ENCODE measurements at places on chromosomes 12 and 14.

DNA sequence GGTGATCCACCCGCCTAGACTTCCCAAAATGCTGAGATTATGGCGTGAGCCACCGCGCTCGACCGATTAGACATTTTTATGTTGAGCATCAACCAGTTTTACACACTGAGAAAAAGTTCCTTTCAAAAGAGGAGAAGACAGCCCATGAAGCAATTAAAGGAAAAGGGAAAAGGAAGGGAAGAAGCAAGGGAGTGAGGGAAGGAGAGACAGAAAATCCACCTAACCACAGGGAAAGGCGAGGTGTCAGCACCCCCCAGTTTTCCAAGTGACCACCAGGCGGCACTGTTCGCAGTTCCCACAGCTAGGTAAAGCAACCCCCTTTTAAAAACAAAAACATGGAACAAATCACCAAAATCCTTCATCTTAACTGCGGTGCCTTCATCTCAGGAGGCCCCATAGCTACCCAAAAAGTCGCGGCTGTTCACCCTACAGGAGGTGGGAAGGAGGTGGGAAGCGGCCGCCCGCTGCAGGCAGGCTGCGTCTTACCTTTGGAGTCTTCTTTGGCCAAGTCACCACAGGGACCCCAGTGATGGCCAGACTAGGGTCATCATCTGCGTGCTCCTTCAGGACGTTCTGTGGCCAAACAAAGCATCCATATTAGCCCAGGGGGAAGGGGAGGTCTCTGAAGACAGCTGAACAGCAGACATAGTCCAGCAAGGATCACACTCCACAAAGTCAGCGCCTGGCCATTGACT lies 86.6 kb downstream of the KDM2B start:
- no peaks in the 10 kb centered on the region for H3K27me3 ChIP-seq
- H3K4me3 ChIP-seq = peak overlapping the region; percentile 43
- H3K27ac ChIP-seq = peak overlapping the region; percentile 37
- DNase-seq = peak; percentile 40
- H3K36me3 ChIP-seq = no peaks in the 10 kb centered on the region

GRCh38 chr12:13178568-13179210 lies 17.8 kb upstream of the EMP1 start:
- no peak for DNase-seq
- peak overlapping the region; percentile 62 for H3K27ac ChIP-seq
- peaks cover 2% of the 10 kb centered on the region for H3K36me3 ChIP-seq
- H3K27me3 ChIP-seq = peaks cover 30% of the 10 kb centered on the region

DNA sequence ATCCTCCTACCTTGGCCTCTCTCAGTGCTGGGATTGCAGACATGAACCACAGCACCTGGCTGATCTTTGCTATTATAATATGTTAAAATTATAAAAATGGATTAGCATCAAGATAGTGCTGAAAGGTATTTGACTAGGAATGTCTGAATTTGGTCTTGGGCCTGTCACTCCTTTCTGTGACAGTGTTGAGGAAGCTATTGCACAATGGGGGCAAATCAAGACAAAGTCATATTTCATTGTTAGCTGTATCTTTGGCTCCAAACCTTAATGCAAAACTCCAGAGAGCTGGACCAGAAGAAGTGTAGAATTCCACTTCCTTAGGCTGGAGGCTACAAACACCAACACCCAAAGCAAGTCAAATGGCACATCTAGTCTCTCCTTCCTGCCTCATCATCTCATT lies 42.2 kb downstream of the ZCRB1 start:
- H3K4me1 ChIP-seq = no peaks in the 10 kb centered on the region
- H3K4me3 ChIP-seq = no peak overlapping the region
- H3K27ac ChIP-seq = no peak overlapping the region
- DNase-seq = no peak

DNA sequence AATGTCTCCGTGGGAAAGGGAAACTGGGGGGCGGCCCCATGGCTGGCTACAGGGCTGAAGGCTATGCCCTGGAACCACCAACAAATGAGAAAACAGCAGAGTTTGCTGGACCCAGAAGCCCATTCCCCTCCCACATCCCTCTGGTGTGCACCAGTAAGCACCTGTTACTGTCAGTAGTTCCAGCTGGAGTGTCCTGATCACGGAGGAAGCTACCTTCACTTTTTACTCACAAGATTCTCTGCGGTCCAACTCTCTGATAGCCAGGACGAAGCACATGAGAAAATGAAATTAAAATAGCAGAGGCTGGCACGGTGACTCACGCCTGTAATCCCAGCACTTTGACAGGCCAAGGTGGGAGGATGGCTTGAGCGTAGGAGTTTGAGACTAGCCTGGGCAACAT lies 22.7 kb upstream of the MEG3 start:
- H3K27me3 ChIP-seq = peaks cover 31% of the 10 kb centered on the region
- peaks cover 2% of the 10 kb centered on the region for H3K4me1 ChIP-seq
- H3K36me3 ChIP-seq = no peaks in the 10 kb centered on the region
- no peak for DNase-seq
- no peak overlapping the region for H3K27ac ChIP-seq

- H3K4me1 ChIP-seq = peaks cover 10% of the 10 kb centered on the region
- H3K4me3 ChIP-seq = no peak overlapping the region
- no peak for DNase-seq
- H3K27ac ChIP-seq = no peak overlapping the region
These were observed 240.9 kb downstream of the FBXL14 start for GRCh38 chr12:1353451-1353850.

GRCh38 chr12:43112101-43112920 lies 439.7 kb downstream of the ADAMTS20 start:
- H3K4me3 ChIP-seq = no peak overlapping the region
- DNase-seq = no peak
- no peaks in the 10 kb centered on the region for H3K36me3 ChIP-seq
- H3K27me3 ChIP-seq = no peaks in the 10 kb centered on the region
- no peaks in the 10 kb centered on the region for H3K4me1 ChIP-seq

DNA sequence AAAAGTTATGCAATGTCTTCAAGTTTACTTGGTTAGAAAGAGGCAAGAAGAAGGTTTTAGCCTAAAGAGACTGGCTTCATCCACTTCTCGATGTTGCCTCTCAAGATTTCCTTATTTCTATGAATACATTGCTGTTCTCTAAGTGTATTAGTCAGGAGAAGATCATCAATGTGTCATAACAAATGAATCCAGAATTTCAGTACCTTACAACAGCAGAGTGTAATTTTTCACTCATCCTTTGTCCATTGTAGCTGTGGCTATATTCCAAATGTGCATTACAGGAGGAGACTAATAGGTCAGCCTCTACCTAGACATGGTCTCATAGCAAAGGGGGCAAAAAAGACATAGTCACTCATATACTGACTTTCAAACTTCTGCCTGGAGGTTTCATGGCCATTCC lies 579.1 kb downstream of the PRKD1 start:
- no peaks in the 10 kb centered on the region for H3K27me3 ChIP-seq
- no peak for DNase-seq
- no peaks in the 10 kb centered on the region for H3K4me1 ChIP-seq
- no peak overlapping the region for H3K27ac ChIP-seq
- H3K4me3 ChIP-seq = no peak overlapping the region
- H3K36me3 ChIP-seq = no peaks in the 10 kb centered on the region

GRCh38 chr12:115163710-115164109 lies 479.7 kb upstream of the TBX3 start:
- no peaks in the 10 kb centered on the region for H3K4me1 ChIP-seq
- H3K27ac ChIP-seq = no peak overlapping the region
- H3K36me3 ChIP-seq = no peaks in the 10 kb centered on the region
- no peak overlapping the region for H3K4me3 ChIP-seq

GRCh38 chr14:89232265-89233070 lies 184.6 kb downstream of the FOXN3 start:
- H3K4me3 ChIP-seq = no peak overlapping the region
- H3K36me3 ChIP-seq = peaks cover 2% of the 10 kb centered on the region
- no peaks in the 10 kb centered on the region for H3K27me3 ChIP-seq
- H3K4me1 ChIP-seq = peaks cover 40% of the 10 kb centered on the region
- no peak overlapping the region for H3K27ac ChIP-seq

DNA sequence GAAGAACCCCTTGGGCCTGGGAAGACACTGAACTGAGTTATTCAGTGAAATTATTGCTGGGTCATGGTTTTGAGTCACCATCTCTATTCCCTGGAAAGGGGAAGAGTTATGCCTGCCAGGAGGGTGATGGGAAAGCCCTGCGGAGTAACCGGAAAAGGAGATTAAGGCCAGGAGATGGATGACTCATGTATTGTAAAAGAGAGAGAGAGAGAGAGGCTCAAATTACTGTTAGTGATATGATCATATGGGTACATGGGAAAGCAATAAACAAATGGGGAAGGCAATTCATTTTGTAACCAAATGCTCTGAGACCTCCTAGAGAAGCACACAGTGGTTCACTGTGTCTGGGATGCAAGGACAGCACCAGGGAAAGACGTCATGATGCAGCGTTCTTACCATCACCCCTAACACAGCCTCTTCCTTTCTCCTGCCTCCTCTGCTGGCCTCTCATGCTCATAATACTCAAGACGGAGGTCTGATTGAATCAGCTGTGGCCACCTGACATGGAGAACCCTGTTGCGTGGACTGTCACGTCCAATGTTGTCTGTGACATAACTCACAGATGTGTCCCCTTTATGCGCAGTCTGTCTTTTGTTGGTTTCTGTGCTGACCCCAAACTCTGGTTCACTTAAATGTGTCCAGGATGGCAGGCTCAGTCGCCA lies 243.7 kb downstream of the TMEM132D start:
- no peaks in the 10 kb centered on the region for H3K27me3 ChIP-seq
- no peaks in the 10 kb centered on the region for H3K36me3 ChIP-seq

GRCh38 chr12:63814146-63814772 lies 30.2 kb upstream of the SRGAP1 start:
- H3K27ac ChIP-seq = peak overlapping the region; percentile 86
- no peak for DNase-seq
- H3K27me3 ChIP-seq = no peaks in the 10 kb centered on the region
- no peak overlapping the region for H3K4me3 ChIP-seq
- peaks cover 2% of the 10 kb centered on the region for H3K36me3 ChIP-seq

DNA sequence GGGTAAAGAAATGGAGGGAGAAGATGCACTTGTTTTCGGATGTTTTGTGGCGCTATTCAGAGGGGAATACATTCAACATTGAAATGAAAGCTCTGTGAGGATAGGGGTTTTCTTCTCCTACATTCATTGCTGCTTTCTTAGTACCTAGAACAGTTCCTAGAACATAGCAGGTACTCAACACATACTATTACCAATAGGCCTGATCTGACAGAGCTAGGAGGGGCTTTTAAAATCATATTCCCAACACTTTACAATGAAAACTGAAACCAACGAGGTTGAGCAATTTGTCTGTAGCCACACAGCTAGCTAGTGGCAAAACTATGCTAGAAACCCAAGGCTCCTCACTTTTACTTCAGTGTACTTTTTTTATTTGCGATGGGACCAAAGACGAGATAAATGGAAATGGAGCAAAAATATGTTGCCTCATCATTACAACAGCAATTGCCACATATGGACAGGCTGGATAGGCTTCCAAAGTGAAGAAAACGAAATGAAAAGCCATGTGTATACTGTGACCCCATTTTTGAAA lies 23.1 kb upstream of the IL22 start:
- H3K4me1 ChIP-seq = peaks cover 20% of the 10 kb centered on the region
- H3K27me3 ChIP-seq = no peaks in the 10 kb centered on the region

DNA sequence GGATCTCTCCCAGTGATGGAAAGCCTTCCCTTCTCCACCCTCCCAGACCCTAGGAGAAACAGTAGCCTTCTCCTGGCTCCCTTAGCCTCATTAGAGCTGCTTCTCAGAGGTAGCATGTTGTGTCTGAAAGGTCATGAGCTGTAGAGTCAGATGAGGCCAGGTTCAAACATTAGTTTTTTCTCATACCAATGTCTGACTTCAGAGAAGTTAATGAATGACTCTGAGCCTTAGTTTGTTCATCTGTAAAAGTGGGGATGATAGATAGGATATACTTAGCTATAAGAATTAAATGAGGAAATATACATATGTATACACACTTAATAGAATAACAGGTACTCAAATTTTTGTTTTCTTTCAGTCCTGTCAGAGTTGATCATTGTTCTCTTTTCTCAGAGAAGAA lies 523 bp downstream of the SLC6A13 start:
- no peaks in the 10 kb centered on the region for H3K4me1 ChIP-seq
- DNase-seq = no peak
- H3K27ac ChIP-seq = no peak overlapping the region
- H3K4me3 ChIP-seq = no peak overlapping the region
- H3K27me3 ChIP-seq = peaks cover 44% of the 10 kb centered on the region

GRCh38 chr12:114744691-114745090 lies 60.7 kb upstream of the TBX3 start:
- H3K27me3 ChIP-seq = no peaks in the 10 kb centered on the region
- no peak for DNase-seq
- H3K4me3 ChIP-seq = no peak overlapping the region
- no peaks in the 10 kb centered on the region for H3K36me3 ChIP-seq
- no peaks in the 10 kb centered on the region for H3K4me1 ChIP-seq
- H3K27ac ChIP-seq = no peak overlapping the region

DNA sequence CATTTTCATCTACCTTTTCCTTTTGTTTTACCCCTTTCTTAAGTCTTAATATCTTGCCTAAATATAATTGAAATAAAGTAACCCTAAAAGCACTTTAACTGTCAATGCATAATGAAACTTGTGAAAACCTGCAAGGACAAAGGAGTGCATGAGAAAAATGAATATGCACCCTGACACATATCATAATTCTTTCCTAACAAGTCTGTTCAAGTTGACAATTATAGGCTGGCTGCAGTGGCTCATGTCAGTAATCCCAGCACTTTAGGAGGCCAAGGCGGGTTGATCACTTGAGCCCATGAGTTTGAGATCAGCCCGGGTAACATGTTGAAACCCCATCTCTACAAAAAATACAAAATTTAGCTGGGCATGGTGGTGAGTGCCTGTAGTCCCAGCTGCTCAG lies 65.4 kb downstream of the FGD6 start:
- no peak for DNase-seq
- no peaks in the 10 kb centered on the region for H3K4me1 ChIP-seq
- no peak overlapping the region for H3K27ac ChIP-seq
- no peaks in the 10 kb centered on the region for H3K36me3 ChIP-seq

DNA sequence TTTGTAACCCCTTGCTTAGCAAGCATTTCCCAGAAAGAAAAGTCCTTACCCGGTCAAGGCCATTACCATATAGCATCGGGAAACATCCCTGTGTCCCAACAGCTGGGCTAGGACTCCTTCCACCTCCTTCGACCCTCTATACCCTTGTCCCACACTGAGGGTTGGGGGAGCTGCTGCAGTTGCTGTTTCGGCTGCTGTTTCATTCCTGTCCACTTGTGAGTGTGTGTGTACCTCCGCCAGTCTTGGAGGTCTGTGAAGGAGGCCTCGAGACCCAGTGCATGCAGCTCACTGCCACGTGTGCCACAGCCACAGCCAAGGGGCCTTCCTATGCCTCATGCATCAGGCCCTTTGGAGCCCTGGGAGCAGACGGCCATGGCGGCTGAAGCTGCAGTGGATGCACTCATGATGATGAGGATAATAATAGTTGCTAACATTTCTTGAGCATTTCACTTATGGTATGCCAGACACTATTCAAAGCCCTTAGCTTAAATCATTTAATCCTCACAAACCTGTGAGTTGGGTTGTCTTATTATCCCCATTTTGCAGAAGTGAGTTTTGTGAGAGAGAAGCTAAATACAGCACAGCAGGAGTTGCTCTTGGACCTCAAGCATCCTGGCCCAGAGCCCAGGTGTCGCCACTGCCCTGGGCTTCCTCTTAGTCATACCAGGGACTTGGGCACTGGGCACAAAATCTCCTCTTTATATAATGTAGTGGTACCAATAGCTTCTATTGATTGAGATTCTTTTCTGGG lies 156.5 kb downstream of the PRKCH start:
- peak overlapping the region; percentile 80 for H3K4me3 ChIP-seq
- peaks cover 8% of the 10 kb centered on the region for H3K36me3 ChIP-seq
- H3K27me3 ChIP-seq = no peaks in the 10 kb centered on the region
- peak overlapping the region; percentile 95 for H3K27ac ChIP-seq
- H3K4me1 ChIP-seq = peaks cover 64% of the 10 kb centered on the region
- DNase-seq = no peak

- peaks cover 32% of the 10 kb centered on the region for H3K27me3 ChIP-seq
- no peak overlapping the region for H3K4me3 ChIP-seq
- no peak for DNase-seq
These were observed 91.3 kb upstream of the GZMB start for GRCh38 chr14:24725311-24725710.

Measured in T-helper 17 cell (primary cell).